ENCODE measurements at places on chromosomes 5 and 9.

DNA sequence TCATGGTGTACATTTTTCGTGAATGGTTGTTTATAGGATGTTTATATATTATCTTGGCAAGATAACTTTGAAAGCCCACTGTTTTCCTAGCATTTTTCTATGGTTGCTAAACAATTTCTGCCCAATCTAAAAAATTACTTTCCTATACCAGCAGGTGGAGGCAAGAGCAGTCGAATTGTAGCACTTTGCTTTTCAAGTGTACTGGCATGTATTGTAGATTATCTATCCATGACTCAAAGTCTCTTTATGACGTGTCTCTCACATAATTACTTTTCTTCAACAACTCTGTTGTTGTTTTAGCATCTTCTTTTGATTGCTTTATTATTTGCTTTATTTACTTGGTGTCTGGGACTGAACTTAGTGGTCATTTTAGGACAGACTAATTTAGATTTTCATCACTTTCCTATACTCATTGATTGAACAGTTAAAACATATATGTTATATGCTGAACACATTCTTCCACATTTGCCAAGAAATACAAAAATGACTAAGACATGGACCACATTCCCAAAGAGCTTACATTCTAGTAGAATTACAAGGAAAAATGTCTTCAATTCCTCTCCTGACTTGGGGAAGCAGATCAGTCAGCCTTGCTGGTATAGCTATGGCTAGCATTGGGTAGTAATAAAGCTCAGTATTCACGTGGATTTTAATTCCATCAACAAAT lies 20.7 kb downstream of the NLN start:
- no peak for DNase-seq

DNA sequence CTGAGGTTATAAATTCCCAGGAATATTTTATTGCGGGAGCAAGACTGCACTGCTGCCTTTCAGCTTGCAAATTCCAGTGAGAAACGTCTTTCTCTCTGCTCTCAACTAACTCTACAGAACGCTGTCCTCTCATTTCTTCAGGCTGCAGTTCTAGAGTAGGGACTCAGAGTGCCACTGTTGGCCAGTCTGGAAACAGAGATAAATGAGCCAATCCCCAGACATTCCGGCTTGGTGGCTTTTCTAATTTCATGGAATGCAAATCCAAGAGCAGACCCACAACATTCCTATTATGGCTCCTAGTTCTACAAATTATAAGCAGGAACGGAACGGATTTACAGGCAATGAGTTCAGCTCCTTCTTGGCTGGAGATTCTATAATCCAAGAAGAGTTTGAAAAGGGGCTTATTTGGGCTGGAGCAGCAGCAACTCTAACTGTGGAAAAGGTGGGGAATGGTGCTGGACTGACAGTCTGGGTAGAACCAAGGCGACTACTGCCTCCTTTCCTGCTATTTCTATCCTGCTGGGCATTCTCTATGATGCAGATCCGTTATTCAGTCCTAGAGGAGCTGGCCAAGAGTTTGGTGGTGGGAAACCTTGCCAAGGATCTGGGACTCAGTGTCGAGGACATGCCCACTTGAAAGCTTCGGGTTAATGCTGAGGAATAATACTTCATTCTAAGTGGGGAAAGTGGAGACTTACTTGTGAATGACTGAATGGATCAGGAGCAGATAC lies 9.3 kb downstream of the PCDHGA12 start:
- no peak for DNase-seq

GRCh38 chr9:128625391-128626146 lies 31.1 kb downstream of the DYNC2I2 start:
- DNase-seq = peak; percentile 41

GRCh38 chr5:88674356-88675167 lies 208.4 kb downstream of the MEF2C start:
- DNase-seq = no peak

DNA sequence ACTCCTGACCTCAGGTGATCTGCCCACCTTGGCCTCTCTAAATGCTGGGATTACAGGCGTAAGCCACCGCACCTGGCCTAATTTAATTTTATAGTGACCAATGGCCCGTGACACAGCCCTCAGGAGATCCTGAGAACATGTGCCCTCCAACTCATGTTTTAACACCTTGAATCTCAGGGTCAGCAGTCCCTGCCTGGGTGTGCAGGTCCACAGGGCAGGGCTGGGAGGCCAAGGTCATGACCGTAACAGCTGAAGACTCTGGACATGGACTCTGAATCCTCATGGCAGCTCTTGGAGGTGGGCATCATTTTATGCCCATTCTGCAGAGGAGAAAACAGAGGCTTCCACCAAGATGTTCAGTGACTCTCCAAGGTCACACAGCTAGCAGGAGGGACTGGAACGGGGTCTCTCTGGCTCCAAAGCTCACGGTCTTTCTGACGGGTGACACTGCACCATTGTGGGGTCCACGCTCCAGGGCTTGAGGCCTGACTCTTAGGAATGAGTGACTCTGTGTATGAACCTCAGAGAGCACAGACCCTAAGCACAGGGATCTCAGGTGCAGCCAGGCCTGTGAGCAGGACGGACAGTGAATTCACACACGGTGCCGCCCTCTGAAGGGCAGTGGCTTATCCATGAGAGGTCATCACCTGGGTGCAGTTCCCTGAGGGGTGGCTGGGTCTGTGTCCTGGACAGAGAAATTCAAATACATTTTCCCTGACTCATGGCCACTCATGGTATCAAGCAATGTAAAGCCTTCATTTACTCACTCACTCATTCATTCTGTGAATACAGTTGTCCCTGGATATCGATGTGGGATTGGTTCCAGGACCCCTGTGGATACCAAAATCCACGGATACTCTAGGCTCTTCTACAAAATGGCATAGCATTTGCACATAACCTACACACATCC lies 32.8 kb upstream of the LAMC3 start:
- DNase-seq = no peak

DNA sequence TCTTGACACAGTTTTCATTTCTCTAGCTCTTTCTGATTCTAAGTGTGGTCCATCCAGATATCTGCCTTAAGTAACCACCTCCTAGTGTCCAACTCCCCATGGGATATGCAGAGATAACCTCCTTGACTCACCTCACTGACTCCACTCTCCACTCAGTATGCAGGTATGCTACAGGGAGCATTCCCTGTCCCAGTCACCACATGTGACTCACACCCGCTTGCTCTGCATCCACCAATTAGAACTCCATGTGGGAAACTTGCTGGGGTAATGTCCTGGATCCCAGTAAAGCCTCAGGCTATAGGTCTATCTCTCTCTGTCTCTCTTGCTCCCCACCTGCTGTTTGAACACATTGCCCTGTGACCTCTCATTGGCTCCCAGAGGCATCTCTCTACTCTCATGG lies 563.9 kb downstream of the HTR1A start:
- DNase-seq = no peak

GRCh38 chr5:78731884-78732283 lies 83.3 kb upstream of the LHFPL2 start:
- DNase-seq = no peak

GRCh38 chr5:38653389-38653788 lies 96.9 kb upstream of the LIFR start:
- DNase-seq = no peak

DNA sequence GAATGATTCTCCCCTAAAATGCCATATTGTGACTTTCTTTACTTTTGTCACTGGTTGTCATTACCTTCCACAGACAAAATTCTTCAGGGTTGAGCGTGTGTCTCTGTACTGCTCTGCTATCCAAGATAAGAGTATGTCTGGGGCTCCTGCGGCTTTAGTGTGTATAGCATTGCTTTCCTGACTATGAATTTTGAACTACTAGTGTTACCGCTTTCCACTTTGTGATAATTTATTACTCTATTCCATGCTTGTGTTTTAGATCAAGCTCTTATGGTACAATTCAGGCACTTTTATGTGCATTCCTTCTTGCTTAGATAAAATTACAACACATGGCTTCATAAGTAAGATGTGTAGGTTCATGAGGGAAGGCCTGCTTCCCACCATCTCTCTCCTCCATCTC lies 51.5 kb upstream of the MEF2C start:
- DNase-seq = no peak

- DNase-seq = no peak
Measured at GRCh38 chr9:125466411-125466810, 204.8 kb downstream of the GAPVD1 start.

DNA sequence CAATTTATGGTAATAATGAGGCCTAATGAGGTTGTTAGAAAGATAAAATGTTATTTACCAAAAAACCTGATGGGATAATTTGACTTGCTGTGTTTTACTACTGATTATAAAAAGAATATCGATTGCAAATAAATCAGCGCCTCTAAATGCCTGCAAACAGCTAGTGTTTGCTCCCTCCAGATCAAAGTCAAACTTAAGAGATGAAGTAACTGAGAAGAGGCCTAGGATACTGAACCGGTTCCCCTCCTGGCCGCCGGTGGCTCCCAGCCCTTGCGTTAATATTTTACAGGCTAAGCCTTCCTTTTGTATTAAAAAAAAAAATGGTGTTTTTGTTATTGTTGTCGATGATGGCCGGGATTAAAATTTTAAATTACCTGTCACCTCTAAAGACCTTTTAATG lies 2.6 kb downstream of the IRX1 start:
- no peak for DNase-seq

DNA sequence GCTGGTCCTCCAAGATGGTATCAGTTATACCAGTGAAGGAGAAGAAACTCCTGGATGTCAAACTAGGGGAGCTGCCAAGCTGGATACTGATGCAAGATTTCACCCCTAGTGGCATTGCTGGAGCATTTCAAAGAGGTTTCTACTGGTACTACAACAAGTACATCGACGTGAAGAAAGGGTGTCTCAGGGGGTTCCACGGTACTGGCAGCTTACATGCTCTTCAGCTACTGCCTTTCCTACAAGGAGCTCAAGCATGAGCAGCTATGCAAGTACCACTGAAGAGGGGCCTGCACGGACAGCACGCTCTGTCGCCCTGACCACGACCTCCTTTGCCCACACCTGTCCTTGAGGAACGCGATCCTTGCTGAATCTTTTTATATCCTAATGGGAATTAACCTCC lies 19.5 kb downstream of the ACTL7B start:
- DNase-seq = no peak

- DNase-seq = no peak
Measured at GRCh38 chr5:91928754-91929521, 545.8 kb upstream of the ARRDC3 start.

- DNase-seq = no peak
Measured at GRCh38 chr9:96089452-96090085, 212.4 kb downstream of the HSD17B3 start.

DNA sequence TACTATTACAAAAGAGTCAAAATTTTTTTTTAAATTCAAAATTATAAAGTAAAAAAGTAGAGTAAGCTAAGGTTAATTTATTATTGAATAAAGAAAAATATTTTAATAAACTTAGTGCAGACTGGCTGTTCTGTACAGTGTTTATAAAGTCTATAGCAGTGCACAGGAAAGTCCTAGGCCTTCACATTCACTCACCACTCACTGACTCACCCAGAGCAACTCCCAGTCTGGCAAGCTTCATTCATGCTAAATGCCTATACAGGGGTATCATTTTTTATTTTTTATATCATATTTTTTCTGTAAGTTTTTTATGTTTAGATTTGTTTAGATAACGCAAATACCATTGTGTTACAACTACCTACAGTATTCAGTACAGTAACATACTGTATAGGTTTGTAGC lies 700.7 kb upstream of the GRAMD2B start:
- no peak for DNase-seq

DNA sequence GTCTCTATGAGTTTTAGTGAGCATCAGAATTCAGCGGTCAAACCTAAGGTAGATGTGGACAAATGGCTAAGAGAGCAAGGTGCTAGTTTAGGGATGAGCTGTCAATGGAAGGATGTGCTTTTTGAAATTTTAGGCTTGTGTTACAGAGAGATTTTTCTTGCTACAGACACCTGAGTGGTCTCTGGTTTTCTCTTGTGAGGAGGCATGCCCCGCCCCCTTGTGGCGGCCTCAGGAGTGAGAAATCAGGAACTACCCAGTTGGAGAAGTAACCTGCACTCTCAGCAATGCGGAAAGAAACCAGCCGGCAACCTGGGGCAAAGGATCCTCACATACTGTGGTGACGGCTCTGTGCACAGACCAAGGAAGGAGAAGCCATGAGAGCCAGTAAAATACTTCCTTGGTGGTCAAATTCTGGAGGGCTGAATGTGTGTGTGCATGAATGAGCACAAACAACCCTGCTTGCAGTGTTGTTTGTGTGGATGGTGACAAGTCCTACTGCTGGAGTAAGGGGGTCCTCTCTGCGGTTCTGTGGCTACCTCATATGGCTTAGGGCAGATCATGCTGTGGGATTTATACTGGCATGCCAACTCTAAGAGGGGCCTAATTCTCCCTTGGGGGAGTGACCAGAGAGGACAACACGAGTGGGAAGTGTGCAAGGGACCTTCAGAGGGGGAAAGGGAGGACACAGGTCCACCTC lies 16.7 kb upstream of the HSD17B4 start:
- DNase-seq = peak; percentile 69

Measured in colonic mucosa (tissue), 4 donors.